ENCODE measurements at places on chromosomes 7 and 10.

DNA sequence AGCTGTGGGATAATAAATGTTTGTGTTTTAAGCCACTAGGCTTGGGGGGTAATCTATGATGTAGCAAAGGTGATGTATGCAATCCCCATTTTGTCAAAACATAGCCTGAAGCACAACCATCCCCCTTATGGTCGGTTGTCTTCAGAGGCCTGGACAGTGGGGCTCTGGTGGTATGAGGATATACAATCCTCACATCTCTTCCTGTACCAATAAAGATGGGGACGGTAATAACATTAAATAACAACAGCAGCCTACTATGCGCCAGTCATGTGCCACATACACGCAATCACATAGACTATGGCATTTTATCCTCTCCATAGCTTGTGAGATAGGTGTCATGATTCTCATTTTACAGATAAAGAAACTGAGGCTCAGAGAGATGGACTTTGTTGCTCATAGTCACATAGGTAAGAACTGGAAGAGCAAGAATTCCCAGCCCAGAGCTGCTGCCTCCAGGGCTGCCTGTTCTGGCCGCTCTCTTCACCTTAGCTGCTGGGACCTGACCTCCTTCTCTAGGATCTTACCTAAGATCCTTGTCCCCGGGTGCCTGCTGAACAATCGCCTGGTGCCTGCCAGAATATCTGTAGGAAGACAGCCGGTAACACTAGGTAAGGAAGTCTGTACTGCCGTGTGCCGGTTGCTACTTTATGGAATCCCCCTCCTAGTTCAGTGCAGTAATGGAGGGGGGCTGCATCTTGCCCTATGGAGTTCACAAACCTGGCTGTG, 108.6 kb downstream of the ARHGAP22 start:
- DNase-seq = no peak

DNA sequence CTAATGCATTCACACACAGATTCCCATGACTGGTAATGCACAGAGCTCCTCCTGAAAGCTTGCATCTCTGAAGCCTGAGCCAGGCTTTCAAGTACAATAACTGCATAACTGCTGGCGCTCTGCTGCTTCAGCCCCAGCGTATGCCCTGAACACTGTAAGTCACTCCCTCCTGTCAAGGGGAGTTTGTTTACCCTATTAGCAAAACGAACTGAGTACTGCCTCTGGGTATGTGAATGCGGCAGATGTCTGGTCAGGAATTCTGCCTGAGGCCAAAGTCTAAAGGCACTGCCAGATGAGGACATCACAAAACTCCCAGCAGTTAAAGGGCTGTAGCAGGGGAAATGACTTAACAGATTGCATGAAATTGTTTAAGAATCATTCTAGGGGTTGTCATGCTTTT, 97.7 kb downstream of the NRCAM start:
- DNase-seq = peak; percentile 90

- peak; percentile 22 for DNase-seq
Measured at GRCh38 chr7:149468208-149468607, 7.3 kb upstream of the ZNF777 start.

DNA sequence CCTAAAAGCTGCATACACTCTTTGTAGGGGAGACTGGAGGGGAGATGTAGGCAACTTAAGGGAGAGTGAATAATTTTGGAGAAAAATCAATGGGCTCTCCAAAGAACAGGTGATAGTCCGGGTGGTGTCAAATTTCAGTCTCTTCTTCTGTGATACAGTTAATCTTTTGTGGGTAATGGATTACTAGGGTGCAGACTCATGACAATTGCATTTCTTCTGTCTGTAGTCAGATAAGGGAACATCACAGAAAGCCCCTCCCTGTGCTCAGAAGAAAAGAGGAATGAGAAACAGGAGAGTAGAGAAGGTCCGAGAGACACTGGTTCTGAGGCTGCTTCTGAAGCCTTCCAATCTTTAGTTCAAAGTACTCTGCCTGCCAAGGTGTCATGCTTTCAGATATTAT, 1140.7 kb upstream of the LRRN3 start:
- DNase-seq = no peak

DNA sequence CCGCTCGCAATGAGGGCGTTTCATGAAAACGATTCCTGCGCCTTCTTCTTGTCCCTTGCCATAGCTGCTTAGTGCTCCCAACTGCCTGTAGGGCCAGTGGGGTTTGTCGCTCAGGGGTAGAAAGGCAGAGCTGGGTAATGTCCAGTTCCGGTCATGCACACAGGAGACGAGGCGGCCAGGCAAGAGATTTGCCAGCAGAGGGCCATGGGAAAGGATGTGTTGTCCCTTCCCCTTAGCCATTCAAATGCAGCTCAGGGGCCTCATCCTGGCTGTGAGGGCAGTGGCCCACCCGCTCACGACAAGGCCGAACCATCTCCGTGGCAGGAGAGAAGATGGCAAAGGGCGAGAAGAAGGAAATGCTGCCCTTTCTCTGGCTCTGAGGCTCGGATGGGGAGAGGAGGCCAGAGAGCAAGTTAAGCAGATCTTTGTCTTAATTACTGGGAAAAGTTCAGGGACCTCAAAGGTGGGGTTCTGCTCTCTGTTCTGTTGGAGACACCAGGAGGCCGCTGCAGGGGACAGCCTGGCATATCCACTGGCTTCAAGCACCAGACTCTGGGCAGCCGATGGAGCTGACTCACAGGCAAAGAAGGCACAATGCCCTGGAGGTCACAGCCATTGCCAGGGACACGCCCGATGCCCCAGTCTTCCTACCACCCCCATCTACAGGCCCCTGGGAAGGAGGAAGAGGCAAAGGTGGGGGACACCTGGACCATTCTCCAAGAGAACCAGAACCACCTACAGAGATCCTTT, 534.8 kb upstream of the MGMT start:
- no peak for DNase-seq

- no peak for DNase-seq
Measured at GRCh38 chr7:81361769-81362312, 408.0 kb downstream of the HGF start.

DNA sequence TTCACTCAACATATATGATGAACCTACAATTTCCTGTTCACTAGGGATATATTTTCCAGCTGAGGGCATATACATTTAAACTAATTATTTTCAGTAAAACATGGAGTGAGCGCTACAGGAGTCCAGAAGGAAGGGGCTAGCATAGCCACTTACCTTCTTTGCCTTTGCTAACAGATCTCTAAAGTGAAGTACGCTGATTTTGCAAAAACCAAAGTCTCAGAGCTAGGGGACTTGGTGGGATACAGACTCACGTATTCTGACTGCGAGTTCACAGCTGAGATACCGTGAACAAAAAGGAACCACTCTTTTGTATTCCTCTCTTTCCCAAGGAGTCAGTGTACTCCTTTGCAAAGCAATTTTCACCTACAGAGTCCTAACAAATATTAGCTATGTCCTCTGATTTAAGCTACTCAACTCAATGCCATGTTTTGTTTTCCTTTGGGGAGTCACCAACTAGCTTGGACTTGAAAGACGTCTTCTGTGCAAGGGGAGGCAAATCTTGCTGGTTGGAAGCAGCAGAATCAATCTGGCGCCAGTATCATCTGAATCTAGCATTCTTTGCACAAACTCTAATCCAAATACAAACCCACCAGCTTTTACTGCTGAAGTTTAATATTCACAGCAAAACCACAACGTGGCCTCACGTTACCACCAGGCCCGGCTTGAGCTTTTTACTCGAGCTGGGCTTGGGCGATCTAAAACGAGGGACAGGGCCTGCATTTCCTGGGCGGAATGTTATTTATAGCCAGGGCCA, 657 bp downstream of the CDNF start:
- DNase-seq = no peak

DNA sequence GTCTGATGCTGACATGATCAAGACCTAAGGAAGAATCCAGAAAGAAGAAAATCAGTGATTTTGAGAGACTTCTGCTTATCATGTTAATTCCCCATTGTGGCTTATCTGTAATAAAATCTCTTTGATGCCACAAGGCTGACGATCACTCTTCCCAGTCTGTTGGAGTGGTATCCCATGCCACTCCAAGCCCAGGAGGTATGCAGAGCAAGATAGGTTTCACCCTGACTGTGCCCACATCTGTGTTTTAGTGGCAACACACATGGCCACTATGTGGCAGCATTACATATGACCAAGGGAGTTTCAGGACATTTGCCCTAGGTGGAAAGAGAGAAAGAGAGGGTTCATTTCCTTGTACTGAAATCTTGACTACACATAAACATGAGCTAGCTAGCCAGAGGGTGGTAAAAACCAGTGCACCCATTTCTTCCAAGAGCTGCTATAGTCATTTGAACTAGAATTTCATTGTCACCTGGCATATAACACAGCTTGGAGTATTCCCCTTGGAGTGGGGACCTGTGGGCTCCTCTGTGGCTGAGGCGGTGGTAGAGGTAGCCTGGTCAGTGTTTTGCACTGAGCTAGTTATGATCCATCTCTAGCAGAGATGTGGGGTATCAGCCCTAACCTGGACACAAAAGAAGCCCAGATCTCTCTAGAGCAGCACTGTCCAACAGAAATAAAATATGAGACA, 20.8 kb downstream of the LAMB4 start:
- DNase-seq = peak; percentile 36

- no peak for DNase-seq
Measured at GRCh38 chr10:43376046-43376635, 4.7 kb downstream of the FXYD4 start.

- DNase-seq = peak; percentile 61
Measured at GRCh38 chr7:140525743-140526142, 46.4 kb upstream of the MKRN1 start.

DNA sequence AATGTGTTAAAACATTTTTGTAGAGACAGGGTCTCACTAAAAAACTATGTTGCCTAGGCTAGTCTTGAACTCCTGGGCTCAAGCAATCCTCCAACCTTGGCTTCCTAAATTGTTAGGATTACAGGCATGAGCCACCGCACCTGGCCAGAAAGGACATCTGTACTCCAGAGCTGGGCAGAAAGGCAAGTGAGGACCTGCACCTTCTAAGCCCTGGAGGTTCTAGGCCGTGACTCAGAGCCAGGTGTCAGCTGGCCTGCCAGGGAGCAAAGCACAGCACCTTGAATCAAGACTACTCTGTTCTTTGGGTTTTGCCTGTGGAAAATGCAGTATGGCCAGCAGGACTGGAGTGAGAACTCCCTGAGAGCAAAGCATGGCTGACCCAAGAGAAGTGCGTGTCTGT, 396.5 kb downstream of the ADRA2A start:
- DNase-seq = no peak

DNA sequence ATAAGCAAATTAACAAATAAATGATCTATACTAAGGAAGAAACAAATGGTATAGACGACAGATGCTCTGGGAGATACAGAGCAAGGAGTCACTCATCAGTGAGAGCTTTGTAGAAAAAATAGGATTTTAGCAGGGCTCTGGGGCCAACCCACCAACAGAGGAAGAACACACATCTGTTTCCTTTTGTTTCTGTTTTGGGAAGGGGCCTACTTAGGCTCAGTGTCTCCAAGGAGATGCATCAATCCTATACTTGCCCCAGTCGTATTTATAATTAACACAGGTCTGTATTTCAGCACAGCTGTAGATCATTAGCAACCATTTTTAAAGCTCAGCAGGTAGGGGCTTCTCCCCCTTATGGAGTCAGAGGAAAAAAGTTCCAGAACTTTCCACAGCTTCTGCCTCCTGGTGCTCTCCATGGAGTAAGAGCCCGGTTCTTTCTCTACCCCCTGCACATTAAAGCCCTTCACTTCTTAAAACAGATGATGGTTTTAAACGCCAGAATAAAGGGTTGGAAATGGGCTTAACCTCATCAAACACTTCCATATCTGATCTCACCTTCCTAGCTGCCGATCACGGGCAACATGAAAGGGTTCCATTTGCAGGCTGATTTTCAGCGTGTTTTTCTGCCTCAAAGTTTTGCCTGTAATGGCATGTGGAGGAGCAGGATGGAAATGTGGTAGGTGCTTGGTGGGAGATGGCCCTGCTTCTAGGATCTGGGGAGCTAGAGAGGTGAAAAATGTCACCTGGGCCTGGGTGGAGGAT, 291.7 kb downstream of the TCF7L2 start:
- no peak for DNase-seq

DNA sequence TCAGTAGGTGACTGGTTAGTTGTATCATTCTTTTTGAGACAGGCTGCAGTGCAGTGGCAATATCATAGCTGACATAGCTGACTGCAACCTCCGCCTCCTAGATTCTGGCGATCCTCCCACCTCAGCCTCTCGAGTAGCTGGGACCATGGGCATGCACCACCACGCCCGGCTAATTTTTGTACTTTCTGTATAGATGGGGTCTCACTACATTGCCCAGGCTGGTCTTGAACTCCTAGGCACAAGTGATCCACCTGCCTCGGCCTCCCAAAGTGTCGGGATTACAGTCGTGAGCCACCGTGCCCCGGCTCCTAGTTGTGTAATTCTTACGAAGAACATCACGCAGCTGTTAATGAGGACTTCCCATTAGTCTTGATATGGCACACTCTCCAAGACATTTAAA, 123.4 kb upstream of the VKORC1L1 start:
- DNase-seq = no peak

- no peak for DNase-seq
Measured at GRCh38 chr7:157012113-157012547, 1.7 kb upstream of the MNX1 start.

DNA sequence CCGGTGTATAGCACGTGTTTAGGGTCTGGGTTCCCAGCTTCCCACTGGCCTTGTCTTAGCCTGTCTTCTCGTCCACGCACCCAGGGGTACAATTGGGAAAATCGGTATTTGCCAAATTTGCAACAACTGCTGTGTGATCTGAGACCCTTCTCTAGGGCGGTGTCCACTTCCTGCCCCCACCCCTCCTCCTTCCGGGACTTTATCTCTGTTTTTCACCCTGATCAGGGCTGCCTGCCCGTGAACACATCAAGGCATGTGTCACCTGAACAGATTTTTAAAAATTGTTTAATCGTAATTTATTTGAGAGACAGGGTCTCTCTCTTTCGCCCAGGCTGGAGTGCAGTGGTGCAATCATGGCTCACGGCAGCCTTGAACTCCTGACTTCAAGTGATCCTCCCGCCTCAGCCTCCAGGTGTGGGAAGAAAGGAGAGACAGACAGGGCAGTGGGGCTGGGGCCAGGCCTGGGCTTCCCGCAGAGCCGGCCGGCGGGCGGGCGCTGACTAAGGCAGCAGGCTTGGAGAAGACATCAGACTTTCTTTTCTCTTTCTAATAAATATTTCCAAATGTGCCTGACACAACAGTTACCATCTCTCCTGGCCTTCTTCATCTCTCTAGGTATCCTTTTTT, 27.5 kb downstream of the ELFN1 start:
- DNase-seq = no peak

DNA sequence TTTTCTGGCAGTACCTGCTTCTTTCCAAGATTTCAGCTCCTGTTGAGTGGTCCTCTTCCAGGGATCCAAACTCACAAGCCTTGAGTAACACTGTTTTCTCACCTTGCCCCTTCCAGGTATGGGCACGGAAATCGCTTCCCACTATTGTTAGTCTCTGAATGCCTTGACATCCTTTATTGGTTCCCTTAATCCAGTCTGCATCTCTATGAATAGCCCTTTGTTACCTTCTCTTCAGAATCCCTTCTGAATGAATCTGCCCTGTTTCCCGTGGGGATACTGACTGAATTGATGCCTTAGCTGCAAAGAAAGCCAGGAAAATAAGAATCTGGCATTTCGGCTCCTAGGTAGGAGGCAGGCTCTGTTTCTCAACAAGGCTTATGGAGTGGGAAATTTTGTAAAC, 467.7 kb downstream of the PLXNA4 start:
- no peak for DNase-seq

All from fibroblast of pulmonary artery (primary cell).